ENCODE measurements at places on chromosomes 16 and 17.

DNA sequence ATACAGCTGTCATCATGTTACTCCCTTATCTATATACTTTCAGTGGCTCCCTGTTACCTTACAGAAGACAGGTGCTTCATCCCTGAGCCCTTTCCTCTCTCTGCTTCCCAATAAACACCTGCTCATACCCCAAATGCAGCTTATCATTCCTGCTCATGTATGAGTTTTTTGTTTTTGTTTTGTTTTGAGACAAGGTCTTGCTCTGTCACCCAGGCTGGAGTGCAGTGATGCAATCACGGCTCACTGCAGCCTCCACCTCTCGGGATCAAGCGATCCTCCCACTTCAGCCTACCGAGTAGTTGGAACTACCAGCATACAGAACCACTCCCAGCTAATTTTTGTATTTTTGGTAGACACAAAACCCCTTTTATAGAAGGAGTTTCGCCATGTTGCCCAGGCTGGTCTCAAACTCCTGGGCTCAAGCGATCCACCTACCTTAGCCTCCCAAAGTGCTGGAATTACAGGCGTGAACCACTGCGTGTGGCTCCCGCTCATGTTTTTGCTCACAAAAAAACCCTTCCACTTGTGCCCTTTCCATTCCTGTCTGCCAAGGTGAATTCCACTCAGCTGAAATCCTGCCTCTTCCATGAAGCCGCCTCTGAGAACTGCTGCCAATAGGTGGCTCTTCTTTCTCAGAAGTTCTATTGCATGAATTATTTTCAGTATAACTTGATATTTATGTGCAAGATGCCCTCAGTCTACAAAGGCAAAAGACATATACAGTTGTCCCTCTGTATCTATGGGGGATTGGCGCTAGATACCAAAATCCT, 7.9 kb upstream of the RNF157 start:
- no peak for DNase-seq

DNA sequence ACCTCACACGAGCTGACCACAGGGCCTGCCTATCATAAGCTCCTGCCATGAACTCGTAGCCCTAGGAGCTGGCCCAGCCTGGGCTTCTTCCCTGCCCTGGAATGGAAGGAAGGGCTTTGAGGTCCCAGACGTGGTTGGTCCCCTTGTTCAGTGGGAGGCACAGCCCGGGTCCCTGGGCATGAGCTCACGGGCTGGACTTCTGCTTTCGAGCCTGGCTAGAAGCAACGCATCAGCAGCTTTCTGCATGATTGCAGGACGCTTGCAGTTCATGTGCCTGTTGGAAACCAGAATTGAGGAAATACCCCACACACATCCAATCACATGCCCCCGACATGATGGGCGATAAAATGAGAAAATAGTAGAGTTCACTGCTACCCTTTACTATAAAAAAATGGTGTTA, 293.3 kb downstream of the MAF start:
- no peak for DNase-seq

GRCh38 chr17:62631936-62632924, 4.8 kb downstream of the MRC2 start:
- DNase-seq: no peak

GRCh38 chr16:10541366-10541765, 39.0 kb downstream of the EMP2 start:
- DNase-seq: no peak

- DNase-seq: no peak
Measured at GRCh38 chr16:68719993-68720489, 17.1 kb upstream of the CDH1 start.

GRCh38 chr16:66133643-66134338, 232.7 kb upstream of the CDH5 start:
- DNase-seq: no peak

DNA sequence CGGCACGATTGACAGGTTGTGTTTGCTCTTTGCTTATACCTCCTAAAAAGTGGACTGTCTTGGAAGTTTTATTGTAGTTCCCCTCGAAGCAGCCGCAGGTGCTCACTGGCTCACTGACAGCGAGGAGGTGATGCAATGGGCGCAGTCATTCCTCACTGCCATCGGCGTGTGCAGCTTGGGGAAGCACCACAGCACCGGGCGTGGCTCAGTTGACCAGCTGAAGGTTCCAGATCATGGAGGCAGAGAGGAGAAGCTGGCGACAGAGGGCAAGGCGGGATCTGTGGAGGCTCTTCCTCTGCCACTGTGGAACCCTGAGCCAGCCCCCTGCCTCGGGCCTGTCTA, 72.1 kb upstream of the TNRC6C start:
- no peak for DNase-seq

DNA sequence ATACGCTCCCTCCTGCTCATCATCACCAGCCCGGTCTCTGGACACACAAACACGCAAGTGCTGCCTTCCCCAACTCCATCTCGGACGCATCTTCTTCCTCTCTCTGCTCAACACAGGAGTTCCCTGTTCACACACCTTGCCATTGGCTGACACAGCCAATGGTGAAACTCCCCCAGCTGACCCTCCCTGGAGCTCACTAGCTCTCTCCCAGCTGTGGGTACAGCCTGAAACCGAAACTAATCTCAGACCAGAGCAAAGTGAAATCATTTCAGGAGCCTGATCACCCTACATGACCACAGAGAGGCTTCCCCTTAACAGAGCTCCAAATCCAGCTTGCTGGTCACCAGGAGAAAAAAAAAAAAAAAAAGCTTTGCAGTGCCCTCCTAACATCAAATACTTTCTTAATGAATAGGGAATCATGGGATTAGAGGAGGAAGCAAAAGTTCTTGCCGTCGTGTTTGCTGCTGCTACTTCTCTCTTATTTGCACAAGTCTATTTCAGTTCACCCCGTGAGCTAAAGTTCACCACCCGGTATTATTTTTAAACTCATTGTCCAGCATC, 8.3 kb downstream of the CUEDC1 start:
- no peak for DNase-seq

GRCh38 chr17:59638553-59638952, 18.9 kb downstream of the CLTC start:
- DNase-seq: no peak

GRCh38 chr16:87490096-87490798, 2.6 kb downstream of the ZCCHC14 start:
- no peak for DNase-seq

- DNase-seq: no peak
Measured at GRCh38 chr16:57485916-57486857, at the start of gene DOK4. Gene DOK4 (minus strand): TSS chr16:57486493. CDS start chr16:57479507, 6,986 bp downstream.

- DNase-seq: no peak
Measured at GRCh38 chr16:88320947-88321634, 61.7 kb upstream of the ZNF469 start.

- no peak for DNase-seq
Measured at GRCh38 chr17:40551091-40551878, 14.0 kb downstream of the CCR7 start.

- DNase-seq: no peak
Measured at GRCh38 chr16:67926181-67926750, 5.4 kb downstream of the CTRL start.

DNA sequence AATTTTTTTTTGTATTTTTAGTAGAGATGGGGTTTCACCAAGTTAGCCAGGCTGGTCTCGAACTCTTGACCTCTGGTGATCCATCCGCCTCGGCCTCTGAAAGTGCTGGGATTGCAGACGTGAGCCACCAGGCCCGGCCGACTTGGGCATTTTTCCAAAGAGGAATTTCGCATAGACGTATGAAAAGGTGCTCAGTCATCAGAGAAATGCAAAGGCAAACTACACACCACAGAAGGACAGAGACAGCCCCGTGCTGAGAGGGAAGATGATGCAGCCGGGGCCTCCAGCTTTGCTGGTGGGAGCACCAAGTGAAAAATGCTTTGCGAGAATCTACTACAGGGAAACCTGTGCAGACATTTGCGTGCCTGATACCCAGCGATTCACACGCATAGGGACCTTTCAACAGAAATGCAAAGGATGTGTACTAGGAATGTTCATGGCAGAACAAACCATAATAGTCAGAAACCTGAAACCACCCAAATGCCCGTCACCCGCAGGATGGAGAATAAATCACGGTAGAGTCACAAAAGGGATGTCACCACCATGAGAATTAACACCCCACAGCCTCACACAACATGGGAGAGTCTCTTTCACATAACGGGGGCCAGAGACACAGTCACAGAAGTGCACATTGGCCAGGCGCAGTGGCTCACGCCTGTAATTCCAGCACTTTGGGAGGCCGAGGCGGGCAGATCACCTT, 5.2 kb downstream of the RAB40B start:
- no peak for DNase-seq

DNA sequence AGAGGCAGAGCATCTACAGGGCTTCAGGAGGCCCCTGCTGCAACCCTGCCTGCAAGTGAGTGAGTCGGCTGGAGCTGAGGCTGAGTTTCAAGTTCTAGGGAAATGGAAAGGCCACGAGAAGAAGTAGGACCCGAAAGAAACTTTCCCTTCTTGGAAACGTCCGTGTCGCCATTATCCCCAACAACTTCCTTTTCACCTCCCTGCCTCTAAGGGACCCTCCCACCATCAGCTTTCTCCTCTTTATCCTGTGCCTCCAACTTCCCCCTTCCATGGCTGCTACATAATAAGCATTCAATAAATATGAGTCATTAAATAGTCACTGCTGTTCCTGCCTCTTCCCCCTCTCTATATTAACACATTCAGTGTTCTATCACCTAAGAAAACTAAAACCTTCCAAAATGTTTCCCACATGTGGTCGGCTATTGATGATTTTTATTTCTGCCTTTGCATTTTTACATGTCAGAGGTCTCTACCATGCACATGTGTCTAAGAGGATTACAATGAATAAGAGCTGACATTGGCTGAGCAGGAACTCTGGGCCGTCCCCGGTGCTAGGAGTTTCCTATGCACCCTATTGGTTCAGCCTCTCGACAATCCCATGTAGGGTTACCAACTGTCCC, 115.9 kb upstream of the TNRC6C start:
- no peak for DNase-seq

DNA sequence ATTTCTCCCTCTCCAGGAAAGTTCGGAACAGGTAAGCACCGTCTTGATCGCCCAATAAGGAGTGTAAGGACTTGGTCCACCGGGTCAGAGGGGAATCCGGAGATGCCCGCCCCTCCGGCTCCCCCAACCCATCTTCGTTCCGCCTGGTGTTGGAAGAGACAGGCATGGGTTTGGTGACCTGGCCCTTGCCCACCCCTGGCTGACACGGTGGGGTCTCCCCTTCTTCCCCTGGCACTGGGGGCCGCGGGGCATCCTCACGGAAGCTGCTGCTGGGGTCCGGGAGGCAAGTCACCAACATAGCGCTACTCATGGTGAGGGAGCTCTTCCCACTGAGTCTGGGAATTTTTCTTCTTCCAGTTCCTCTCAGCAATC, 3.2 kb downstream of the AXIN2 start:
- no peak for DNase-seq

GRCh38 chr17:45063198-45063597, 2.1 kb downstream of the NMT1 start:
- no peak for DNase-seq

DNA sequence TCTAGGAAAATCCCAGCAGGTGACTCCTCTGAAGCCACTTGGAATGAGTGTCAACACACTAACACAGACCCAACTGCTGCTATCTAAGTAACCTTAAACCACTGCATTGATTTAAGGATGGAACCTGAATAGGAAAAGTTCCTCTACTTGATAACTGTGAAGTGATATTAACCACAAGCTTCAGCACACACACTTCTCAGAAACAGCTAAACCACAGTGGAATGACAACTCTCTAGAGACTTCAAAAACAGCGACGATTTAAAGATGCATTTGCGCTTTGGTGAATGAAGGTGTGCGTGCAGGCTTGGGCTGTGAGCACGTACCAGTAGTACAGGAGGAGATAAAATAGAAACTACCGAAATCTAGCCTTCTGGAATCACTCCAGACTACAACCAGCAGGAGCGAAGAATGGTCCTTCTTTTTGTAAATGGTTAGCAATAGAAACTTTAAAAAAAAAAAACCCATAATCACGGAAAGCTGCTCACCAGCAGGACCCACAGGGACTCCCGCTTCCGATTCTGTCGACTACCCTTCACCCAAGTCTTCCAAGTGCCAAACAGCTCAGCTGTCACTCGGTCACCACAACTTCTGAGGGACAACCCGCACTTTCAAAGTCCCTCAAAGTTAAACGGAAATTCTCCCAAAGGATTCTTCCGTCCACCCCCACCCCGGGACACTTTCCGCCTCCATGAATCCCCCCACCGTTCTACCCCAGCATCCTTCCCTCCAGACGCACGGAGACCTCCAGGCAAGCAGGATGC, 137.7 kb upstream of the CORO6 start:
- no peak for DNase-seq

DNA sequence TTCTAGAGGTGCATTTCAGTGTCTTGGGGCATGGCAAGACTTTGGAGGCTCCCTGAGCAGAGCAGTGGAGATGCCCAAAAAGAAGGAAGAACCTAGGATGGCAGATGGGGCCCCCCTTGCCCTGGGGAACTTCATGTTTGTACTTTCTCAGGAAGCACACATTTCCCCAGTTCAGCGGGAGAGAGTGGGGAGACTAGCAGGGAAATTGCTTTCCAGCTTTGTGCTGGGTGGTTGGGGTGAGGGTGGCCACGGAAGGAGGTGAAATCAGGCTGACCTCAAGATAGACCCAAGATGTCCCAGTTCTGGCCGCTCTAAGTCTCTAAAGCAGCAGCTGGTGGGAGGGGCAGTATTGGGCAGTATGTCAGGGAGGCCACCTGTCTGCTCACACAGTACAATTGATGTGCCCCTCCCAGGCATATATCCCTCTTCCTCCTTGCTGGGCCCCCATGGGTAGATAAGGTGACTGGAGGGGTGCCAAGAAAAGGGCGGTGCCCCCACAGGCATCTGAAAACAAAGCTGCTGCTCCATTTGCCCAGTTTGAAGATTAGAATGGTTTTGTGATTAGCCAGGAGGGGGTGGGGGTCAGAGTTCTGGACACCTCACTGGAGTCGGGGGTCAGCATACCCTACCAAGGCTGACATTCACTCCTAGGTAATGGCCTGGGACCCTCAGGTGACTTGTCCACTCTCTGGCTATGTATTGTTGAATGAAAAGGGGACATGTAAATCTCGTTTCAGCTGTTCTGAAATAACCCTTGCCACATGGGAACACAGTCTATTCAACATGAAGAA, 17.1 kb upstream of the NAGLU start:
- no peak for DNase-seq

Data from cortex of kidney (tissue), 1 donor.